ENCODE measurements at places on chromosomes 5 and 9.

- DNase-seq, result no peak
Measured at GRCh38 chr5:138520971-138521370, 22.1 kb downstream of the ETF1 start.

DNA sequence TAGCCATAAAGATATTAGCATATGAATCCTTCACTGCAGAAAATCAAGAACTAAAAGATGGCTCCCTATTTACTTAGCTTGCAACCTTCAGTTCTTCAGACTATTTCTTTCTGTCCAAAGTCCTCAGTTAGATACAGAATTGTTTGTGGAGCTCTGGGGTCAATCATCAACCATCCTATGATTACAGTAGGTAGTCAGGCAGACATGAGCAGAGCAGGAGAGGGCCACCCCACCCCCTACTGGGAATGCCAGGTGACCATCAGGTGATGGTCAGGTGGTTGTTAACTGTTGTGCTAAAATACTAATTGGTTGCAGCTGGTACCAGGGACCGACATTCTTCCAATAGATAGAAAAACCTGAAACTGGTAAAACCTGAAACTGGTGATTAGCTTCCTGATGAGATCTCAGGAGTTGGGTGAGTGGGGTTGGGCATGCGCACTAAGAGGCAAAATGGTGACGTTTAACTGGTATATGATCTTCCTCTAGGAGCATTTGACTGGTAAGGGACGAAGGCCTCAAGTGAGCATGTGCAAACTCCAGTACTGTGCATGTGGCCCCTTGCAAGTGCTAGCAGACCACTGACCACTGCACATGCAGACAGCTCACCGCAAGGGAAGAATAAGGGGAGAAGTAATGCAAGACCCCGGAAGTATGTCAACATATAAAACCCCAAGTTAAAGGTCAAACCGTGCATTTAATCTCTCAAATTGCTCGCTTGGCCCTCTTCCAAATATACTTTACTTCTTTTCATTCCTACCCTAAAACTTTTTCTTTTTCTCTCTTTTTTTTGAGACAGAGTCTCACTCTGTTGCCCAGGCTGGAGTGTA is 13.6 kb downstream of the C9orf57 start:
- DNase-seq, result no peak

- DNase-seq, result no peak
Measured at GRCh38 chr5:124870070-124870469, 123.6 kb upstream of the ZNF608 start.

DNA sequence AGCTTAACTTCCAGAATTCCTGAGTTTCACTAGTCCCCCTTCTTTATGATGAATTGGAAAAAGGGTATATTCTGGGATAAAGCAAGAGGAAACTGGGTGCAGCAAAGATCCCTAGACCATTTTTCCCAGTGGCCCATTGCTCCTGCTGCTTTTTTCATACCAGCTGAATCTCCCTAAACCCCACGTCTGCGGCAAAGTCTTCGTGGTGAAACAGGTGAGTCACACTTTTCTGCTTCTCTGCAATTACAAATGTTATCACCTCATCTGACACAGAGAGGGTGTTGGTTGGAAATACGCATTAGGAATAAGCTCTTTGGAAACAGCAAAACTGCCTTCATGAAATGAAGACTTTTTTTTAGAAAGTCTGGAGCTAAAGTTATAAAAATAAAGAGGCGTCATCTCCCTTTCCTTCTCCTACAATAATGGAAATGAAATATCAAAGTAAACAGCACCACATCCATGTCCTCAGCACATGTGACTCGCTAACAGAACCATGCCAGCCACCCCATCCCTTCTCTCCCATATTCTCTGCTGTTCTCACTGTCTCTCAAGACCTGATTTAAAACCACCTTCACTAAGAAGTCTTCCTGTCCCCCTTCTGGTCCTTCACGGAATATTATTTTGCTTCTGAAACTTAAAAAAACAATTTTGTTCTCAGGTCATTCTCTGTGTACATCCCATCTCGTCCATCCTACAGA is 39.5 kb upstream of the GLRX start:
- no peak for DNase-seq

DNA sequence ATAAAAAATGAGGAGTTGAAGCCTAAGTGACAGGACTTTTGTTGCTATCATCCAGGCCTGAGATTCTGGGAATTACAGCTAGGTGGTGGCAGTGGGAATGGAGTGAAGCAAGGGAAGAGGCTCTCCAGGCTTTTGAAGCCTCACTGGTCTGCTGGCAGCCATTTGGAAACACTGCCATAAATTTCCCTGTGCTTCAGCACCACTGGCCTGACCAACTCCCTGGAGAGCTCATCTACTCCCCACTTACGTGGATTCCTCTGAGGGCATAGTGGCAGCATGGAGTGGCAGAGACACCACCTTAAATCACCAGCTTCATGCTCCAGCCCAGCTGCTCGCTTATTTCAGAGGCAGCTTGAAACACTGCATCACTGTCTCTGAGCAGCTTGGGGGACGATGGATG is 518.2 kb downstream of the TLR4 start:
- no peak for DNase-seq

All from stimulated activated CD8-positive, alpha-beta memory T cell treated with anti-CD3 and anti-CD28 coated beads, Interleukin-7, amount 100 ng/mL, for 1 hour (primary cell).